Thymus (tissue), 14 donors: ENCODE measurements at places on chromosomes 3 and 15. TPM values are rescaled to one million over a fixed set of nuclear protein-coding genes. Genes with fewer than 3 reads are reported as not detected.

DNA sequence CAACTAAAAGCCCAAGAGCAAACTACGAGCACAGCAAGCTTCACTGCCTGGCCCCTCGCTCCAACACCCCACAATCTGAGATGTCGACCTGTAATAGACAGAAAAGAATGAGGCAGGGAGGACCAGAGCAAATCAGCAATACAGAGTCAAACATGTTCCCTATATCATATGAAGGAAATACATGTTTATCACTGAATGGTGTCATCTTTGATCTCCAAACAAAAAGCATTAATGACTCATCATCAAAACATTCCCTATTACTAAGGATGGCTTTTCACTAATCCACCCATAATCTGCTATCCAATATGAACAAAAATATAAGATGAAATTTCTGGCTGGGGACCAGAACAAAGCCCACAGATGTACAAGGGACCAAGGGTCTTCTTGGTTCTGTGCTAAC lies 34.7 kb downstream of the MYO5A start:
- DNase-seq, result no peak

DNA sequence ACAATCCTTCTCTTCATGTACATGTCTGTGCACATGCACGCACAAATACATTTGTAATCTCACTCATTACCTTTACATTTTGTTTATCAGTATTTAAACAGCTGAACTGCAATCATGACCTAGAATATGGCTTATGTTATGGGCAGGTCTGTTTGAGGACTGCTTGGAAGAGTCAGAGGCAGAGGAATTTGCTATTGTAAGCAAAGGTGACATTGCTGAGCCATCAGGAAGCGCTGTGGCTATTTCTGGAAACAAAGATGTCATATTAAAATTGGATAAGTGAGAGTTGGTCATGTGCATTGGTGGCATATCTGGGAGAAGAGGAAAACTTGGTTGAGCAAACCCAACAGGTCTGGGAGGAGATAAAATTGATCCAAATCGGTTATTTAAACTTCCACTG lies 41.6 kb downstream of the USF3 start:
- no peak for DNase-seq

DNA sequence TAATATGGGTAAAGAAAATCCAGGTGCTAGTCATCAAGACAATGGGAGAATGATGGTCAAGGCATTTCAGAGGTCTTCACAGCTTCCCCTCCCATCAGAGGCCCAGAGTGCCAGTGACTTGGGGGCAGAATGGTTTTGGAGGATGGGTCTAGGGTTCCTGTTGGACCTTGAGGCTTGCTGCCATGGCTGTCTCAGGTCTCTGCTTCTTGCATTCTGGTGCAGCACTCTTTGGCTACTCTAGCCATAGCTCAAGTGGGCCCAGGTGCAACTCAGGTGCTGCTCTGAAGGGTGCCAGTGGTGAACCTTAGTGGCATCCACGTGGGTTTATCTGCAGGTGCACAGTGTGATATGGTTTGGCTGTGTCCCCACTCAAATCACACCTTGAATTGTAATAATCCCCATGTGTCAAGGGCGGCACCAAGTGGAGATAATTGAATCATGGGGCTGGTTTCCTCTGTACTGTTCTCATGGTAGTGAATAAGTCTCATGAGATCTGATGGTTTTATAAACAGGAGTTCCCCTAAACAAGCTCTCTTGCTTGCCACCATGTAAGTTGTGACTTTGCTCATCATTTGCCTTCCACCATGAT lies 48.5 kb upstream of the PEX5L start:
- DNase-seq, result peak; percentile 7

DNA sequence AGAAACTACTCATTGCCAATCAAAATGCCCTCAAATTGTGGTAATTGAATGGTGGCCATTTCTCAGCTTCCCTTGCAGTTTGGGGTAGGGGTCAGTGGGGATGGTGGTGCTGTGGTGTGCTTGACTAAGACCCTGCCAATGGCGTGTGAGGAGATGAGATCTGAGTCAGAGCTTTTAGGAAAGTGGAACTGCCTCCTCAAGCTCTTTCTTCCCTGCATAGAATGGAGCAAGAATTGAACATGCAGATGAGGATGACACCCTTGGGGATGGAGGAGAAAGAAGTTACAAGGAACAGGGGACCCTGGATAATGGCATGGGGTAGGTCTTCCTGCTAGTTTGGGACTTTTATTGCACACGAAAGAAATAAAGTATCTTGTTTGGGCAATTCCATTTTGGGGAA lies 188.0 kb downstream of the PEX5L start:
- DNase-seq, result no peak

GRCh38 chr15:23548071-23548470 lies 17.4 kb upstream of the MKRN3 start:
- DNase-seq, result no peak

DNA sequence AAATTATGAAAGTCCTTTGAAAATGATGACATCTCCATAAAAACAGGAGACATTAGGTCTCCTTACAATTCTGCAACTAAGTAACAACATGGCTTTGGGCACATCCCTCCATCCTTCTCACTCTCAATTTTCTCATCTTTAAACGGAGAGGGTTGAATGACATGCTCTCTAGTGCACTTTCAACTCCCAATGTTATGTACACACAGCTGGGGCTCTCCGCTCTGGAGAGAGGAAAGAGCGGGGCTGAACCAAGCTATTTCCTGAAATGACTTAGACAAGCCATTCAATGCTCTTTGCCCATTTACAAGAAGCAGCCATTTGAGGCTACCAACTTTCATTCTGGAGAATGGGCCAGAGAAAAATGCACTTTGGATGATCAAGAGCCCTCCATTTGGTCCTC lies 144.2 kb upstream of the BNIP2 start:
- DNase-seq, result no peak

DNA sequence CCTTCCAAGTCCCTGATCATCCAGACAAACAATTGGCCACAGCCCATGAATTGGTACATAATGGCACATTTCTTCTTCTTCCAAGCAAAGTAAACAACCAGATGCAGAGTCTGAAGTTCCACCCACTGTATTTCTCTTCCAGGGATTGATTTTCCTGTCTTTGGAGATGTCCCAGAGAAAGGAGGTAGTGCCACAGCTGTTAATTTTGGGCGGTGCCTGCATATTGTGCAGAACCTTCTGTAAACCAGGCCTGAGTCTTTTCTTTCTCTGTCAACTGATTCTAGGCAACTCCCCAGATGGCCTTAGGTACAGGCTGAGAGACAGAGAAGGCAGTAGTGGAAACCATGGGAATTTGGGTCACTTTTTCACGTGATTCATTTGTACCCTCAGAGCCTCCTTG lies 73.5 kb upstream of the TNIK start:
- DNase-seq, result no peak

DNA sequence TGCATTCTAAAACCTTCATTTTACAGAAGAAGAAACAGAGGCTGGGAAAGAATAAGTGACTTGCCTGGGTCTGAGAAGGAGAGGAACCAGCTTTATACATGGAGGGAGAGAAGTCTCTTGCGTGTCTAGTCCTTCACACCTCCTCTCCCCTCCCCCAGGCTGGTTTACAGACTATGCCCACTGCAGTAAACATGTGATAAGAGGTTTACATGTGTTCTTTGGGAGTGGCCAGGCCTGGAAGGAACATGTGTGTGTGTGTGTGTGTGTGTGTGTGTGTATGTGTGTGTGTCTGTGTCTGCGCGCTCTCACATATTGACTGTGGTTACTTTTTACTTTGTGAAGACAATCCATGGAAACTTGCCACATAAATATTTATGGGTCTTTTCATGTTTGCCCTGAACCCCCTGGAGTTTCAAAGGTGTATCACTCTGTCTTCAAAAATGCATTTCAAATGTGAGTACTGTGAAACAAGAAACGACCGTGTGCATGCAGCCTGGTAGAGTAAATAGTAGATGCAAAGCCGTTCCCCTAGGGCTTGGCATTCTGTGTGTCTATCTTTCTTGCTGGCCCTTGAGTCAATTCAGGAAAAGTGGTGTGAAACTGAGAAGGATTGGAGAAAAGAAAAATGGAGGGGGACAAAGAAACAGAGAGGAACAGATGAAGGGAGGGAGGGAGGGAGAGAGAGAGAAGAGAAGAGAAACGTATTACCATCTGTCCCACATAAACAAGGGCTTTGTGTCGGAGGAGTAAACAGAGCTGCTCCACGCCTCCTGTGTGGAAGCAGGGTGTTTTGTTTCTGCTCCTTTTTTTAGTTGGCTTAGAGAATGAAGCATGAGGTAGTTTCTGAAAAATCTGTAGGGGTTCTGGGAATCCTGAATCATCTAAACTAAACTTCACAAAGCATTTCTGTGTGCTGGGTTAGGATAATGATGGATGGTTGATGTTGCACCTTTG lies 51.7 kb downstream of the CLDN11 start:
- DNase-seq, result no peak

DNA sequence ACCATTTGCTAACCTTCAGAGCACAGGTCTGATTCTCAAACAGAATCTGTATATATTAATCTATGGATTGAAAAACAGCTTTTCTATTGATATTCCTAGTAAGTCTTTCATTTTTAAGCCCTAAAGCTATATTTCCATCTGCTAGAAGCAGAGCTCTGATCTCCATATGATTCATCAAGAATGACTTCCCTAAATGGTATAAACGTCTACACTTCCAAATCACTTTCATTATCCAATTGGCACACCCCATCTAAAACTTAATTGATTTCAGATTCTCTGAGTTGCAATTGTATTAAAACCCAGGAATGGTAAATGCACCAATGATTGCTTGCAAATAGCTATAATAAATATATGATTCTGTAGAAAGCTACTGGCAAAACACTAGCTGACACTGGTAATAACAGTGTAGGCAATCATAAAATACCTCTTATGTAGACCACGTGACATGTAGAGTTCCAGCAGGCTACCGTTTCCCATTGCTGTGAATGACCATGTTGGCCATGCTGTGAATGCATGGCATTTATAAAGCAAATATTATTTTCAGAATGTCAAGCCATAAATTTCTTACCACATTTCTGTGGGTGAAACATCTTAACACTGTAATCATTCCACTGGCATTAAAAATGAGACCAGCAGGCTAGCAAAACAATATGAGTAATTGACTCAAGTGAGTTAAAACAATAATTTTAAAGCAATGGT lies 226.0 kb downstream of the ZMAT3 start:
- DNase-seq, result no peak

GRCh38 chr3:52085681-52086282 lies 29.4 kb upstream of the DUSP7 start:
- no peak for DNase-seq

- no peak for DNase-seq
These were observed 730.7 kb downstream of the SQOR start for GRCh38 chr15:46365572-46365971.

GRCh38 chr3:69161587-69162307 lies 39.4 kb upstream of the LMOD3 start:
- peak; percentile 73 for DNase-seq

DNA sequence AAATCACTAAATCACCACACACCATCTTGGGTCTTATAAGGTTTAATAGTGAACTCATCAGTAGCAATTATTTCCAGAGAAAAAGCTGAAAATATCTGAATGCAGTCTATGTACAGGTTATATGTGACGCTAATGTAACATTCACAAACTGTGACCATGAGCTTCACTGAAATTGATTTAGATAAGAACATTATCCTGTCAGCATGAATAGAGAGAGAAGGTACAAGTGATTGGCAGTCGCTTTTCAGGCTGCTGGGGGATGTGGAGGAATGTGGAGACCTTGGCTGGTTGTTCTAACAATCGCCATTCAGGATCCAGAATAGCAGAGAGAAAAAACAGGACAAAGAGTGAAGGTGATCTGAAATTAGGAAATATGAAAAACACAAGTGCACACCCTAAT lies 98.1 kb downstream of the CADPS start:
- no peak for DNase-seq

- DNase-seq, result no peak
These were observed 31.1 kb downstream of the CYFIP1 start for GRCh38 chr15:22949074-22949547.

GRCh38 chr3:134527037-134527436 lies 41.2 kb downstream of the CEP63 start:
- peak; percentile 4 for DNase-seq

GRCh38 chr15:50209809-50210208 lies 27.8 kb downstream of the SLC27A2 start:
- DNase-seq, result no peak

- no peak for DNase-seq
These were observed 101.3 kb upstream of the NANOGP8 start for GRCh38 chr15:35186346-35186745.

- no peak for DNase-seq
These were observed 65.4 kb upstream of the ACAD9 start for GRCh38 chr3:128814060-128814459.

DNA sequence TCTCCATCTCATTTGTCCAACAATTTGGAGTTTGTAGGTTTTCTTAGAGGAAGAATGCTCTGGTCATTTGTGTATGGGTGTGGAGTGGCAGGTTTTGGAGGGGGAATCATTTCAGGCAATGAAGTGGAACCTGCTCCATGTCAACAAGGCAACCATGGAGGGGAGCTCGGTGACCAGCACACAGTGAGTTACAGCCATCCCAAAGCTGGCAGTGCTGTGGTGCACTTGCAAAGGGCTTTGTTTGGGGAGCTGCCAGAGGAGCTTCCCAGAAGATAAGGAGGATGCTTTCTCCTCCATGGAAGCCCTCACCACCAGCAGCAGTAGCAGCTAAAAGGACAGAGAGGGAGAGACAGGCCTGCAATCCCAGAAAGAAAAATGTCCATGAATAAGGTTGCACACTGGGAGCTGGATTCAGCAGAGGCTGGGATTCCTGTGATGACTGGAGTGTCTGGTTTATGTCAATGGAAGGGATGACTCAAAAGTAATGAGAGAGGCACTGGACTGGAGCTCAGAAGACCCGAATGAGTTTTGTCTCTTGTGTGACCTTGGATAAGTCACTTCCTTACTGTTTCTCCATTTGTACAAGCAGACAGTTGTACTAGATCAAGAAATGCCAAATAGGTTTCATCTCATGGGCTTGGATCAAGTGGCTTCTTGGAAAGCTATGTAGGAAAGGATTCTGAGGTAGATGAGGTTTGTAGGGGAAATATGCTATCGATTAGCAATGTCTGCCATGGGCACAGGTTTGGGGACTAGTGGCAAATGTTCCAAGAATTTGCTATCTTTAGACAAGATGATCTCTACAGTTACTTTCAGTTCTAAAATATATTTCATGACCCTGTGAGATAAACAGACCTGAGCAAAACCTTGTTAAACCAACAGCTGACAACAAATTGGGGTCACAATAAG lies 27.2 kb upstream of the UBE2Q2 start:
- no peak for DNase-seq

- no peak for DNase-seq
These were observed 3.6 kb upstream of the AGTR1 start for GRCh38 chr3:148694116-148694515.

DNA sequence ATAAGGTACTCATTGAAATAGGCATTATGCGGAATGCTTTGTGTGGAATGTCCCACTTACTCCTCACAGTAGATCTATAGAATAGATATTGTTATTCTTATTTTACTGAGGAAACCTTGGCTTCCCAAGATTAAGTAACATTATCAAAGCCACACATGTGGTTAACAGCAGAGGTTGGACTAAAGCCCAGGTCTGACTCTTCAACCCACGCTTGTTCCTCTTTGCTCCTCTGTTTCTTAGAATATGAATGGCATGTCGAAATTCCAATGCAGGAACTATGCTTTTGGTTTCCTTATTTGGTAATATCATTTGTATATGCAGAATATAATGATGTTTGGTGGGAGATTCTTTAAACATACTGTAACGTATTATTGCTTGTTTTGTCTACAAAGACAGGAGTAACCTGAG lies 818.8 kb upstream of the LMCD1 start:
- no peak for DNase-seq

Gene GCHFR
- 57.0 TPM for total RNA-seq

Gene GABRR3
- total RNA-seq, result 0.05 TPM

Gene CCDC54
- not detected for total RNA-seq

Gene TEX55
- total RNA-seq, result not detected

Gene APPL1
- 32.2 TPM for total RNA-seq

Gene ANKUB1
- not detected for total RNA-seq

Gene TUSC2
- total RNA-seq, result 23.6 TPM

Gene NANOGP8
- not detected for total RNA-seq

Gene MRPS22
- 55.2 TPM for total RNA-seq
